ENCODE measurements at places on chromosomes 4 and X.
A peak's percentile ranks its signal among the peaks of the same experiment; 100 is the strongest.

DNA sequence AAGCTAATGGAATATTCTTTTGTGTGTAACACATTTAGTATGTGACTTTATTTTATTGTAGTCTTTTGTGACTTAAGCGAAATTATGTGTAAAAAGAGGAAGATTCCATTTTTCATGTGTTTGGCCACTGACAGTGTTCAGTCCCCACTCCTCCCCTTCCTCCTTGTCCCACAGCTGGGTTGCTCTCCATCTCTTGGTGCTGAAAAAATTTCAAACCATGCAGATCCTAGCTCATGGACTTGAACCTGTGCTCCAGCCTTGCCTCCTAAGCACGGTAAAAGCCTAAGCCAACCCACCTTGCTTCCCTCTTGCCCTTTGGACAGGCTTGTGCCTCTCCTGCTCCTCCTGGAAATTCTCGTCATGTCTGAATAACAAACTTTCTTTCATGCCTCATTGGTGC lies 2008.5 kb upstream of the TENM3 start:
- no peak for DNase-seq

DNA sequence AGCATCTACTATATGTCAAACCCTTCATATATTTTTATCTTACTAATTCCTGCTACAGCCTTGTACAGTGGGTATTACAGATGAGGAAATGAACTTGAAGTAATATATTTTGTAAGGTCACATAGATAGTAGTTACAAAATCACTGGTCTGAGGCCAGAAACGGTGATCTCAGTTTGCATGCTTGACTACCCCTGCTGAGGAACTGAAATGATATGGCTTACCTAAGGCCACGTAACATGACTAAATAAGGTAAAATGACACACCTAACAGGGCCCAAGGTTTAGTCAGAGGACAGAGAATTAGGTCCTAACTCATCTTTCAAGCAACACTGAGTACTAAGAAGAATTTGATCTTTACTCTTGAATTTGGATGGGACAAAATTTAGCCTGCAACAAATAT lies 1.5 kb upstream of the COMMD8 start:
- no peak for DNase-seq

- no peak for DNase-seq
Measured at GRCh38 chrX:82218361-82218760, 1016.5 kb downstream of the SH3BGRL start.

DNA sequence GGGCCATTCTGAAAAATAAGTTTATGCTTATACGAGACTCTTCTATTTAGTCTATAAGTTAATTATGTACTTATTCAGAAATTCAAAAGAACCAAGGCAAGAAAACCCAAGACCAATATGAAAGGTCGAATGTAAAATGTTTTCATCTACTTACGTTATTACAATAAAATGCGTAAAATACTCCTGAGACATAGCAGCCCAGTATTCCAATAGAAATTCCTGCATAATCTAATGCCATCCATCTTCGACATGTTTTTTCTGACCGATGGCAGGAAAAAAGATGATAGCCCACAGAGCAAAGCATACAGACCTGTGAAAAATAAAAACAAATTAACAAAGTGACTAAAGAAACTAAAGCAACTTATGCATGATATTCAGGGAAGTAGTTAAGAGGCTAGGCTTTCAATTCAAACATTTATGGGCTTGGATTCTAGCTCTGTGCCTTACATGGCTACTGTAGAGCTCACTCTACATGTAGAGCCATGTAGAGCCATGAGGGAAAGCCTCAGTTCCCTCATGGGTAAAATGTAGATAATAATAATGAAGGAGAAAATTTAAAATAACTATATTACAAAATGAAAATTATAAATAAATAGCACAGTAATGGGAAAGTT lies 9.1 kb downstream of the PAQR3 start:
- DNase-seq = no peak

GRCh38 chrX:70016513-70016912 lies 33.2 kb downstream of the AWAT2 start:
- DNase-seq = no peak

- DNase-seq = no peak
Measured at GRCh38 chr4:18197467-18197866, 175.9 kb upstream of the LCORL start.

DNA sequence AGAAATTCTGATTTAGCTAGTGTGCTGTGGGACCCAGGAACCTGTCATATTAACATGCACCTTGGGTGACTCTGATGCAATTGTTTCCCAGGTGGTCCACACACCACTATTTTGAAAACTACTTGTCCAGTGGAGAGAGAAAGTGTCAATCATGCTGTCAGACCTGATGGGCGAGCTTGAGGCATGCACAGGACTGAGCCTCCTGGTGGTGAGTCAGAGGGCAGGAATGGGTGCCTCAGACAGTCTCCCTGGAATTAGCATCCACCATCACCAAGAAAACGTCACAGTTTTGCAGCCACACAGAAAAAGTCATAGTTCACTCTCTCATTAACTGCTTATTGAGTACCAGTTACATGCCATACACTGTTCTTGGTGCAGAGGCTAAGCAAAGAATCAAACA lies 181.8 kb upstream of the MAOA start:
- no peak for DNase-seq

GRCh38 chr4:68373513-68373912 lies 23.6 kb upstream of the YTHDC1 start:
- peak; percentile 43 for DNase-seq

- DNase-seq = no peak
Measured at GRCh38 chr4:1770245-1770644, 22.8 kb upstream of the FGFR3 start.

All from right renal pelvis (tissue), 4 donors.